ENCODE measurements at places on chromosomes 6 and 20.

DNA sequence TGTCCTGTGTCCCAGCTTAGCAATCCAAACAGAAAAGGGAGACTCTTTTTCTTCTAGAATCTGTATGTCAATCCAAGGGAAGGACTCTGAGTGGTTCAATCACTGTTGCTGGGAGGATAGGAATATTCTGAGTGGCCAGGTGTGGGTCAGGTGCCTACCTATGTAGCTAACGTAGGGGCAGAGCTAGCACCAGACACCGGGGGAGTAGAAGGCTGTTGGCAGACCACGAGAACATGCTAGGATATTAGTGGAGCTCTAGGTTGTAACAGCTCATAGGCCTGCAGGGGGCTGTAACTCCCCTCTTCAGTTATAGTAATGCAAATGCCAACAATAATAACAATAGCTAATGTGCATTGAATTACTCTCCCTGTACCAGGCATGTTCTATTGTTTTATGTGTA lies 39.8 kb upstream of the EPB41L1 start:
- no peak for DNase-seq

DNA sequence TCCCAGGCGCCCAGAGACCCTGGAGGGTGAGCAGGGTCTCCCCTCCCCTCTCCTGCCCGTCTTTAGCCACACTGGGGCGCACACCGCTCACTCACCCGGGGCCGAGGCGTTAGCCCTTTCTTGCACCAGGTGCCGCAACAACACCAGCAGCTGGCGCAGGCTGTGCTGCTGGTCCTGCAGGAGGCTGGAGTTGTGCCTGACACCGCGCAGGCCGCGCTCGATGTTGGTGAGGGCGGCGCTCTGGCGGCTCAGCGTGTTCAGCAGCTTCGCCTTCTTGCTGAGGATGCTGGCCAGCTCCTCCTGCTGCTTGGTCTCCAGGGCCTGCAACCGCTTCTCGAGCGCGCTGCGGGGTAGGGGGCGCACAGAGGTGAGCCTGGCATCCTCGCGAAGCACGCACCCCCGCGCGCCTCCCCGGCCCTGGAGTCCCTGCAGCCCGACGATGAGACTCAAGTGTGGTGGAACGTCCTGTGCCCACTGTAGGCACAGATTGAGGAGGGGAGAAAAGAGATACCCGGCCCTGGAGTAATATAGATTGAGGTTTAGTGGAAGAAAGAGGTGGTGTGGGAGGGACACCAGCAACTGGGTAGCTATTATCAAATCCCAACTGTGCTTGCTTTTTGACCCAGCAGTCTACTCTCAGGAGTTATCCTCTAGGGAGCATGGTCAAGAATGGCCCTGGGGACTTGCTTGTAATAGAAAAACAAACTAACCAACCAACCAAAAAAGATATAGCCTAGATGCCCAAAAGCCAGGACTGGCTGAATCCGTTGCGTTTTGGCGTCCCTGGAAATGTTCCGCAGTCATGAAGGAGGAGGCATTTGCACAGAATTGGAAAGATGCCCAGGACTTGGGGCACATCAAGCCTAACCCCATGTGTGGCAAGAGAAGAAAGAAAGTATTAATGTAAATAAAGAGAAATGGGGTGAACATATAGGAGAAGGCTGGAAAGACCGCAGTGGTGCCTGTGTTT lies 30.9 kb downstream of the ANGPT4 start:
- peak; percentile 12 for DNase-seq

- no peak for DNase-seq
Observed at GRCh38 chr20:15756002-15756753, 817.1 kb downstream of the KIF16B start.

- no peak for DNase-seq
Observed at GRCh38 chr20:60095456-60095855, 137.2 kb downstream of the CDH26 start.

GRCh38 chr20:45293041-45294002 lies 13.3 kb upstream of the RBPJL start:
- peak; percentile 68 for DNase-seq

GRCh38 chr6:3383525-3383924 lies 73.3 kb downstream of the SLC22A23 start:
- peak; percentile 54 for DNase-seq

DNA sequence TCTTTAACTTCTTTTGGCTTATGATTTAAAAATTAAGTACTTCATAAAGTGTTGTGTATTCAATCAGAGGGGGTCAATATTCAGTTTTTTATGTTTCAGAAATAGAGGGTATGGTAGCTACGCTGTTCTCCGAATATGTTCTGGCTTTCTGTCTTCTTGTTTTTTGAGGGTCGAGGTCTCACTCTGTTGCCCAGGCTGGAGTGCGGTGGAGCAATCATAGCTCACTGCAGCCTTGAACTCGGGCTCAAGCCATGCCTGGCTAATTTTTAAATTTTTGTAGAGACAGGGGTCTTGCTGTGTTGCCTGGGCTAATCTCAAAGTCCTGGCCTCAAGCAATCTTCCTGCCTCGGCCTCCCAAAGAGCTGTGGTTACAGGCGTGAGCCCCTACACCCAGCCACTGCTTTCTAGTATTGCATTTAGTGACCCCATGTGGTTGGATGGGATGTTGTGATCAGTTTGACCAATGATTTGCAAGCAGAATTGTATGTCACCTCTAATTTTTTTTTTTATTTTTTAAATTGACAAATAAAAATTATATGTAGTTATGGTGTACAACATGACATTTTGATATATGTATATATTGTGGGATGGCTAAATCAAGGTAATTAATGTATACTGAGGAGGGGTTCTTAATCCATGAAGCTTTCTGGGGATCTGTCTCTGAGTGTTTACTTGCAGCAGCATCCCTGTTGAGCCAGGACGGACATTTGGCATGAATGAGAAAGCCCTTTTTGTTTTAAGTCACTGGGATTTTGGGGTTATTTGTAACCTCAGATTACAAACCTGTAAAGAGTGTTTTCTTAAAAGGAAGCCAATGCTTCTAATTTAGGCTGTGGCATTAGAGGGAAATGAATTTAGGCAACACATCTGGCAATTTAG lies 38.5 kb upstream of the DEK start:
- peak; percentile 29 for DNase-seq

- peak; percentile 23 for DNase-seq
Observed at GRCh38 chr6:116060572-116061283, at the start of gene FRK. Gene FRK (minus strand): TSS chr6:116060891. CDS start chr6:116060311, 580 bp downstream.

GRCh38 chr20:57536771-57537724 lies 12.1 kb upstream of the CTCFL start:
- no peak for DNase-seq

GRCh38 chr6:166436195-166437139 lies 53.7 kb upstream of the MPC1 start:
- DNase-seq = no peak

- no peak for DNase-seq
Observed at GRCh38 chr6:4531406-4531805, 244.8 kb upstream of the CDYL start.

DNA sequence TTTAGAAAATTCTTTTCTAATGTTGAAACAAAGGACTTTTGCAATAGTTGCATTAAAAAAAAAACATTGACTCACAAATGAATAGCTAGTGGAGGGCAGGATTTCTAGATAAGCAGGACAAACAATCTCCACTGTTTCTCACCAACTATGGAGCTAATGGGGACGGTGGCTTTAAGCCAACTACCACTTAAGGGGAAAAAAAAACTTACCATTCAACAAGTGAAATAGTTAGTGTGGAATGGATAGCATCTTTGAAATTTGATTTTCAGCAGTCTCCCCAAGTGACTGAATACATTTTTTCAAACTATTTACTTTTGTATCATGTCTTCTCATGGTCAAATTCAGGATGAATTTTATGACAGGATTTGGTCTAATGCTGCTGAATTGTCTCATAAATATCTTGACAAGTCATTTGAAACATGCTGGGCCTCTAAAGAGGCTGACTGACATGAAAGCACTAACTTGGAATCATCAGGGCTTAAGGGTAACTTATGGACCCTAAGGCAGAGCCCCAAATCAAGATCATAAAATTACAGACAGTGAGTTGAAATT lies 100.5 kb downstream of the EYA4 start:
- DNase-seq = peak; percentile 63

DNA sequence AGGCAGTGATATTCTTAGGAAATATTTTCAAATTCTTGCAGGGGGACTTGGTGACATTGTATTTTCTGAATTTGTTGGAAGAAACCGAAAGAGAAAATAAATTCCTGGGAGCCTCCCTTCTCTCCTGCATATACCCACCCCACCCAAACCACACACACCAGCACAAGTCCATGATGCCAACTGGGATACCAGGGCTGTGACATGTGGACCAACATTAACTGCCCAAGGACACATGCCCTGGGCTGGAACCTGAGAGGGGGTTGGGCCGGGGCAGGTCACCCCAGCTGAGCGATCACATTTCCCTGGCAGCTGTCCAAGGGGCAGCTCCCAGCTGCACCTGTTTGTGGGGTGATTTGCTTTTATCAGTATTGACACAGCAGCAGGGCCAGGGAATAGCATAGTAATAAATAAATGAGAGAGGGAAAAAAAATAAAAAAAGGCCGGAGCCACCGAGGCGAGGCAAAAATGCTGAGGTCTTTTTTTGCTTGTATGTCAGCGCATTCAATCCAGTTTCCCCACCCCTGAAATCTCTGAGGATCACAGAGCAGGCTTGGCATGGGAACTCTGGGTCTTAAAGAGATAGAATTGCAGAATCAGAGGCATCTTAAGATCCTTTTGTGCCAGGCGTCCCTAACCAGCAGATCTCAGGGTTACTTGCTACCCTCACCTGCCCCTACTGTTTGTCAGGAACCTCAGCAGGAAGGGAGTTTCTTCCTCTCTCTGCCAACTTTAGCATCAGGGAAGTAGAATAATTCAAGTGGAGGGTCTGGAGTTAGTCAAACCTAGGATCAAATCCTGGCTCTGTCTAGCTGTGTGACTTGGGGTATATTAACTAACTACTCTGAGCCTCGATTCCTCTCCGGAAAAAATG lies 66.5 kb upstream of the PIM1 start:
- DNase-seq = no peak

DNA sequence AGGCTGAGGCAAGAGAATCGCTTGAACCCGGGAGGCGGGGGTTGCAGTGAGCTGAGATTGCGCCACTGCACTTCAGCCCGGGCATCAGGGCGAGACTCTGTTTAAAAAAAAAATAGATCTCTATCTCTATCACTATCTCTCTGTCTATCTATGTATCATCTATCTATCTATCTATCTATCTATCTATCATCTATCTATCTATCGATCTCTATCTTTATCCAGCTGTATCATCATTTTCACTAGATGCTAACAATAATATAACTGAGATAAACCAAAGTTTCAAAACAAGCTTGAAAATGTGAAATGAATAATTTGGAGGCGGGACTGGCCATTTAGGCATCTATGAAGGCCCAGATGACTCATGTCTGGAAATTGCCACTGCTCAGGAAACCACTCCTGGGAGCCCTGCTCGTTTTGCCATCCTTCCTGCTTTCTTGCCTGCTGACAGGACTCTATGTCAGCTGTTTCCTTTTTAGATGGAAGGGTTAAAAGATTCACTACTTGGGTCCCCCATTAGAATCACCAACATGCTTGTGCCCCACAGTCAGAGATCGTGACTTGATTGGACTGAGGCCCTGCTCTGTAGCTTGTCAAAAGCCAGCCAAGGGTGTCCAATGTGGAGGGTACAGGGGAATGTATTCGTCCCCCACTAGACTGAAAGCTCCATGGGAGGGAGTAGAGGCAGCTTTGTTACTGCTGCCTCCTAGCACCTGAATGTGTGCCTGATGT lies 61.7 kb downstream of the UTRN start:
- DNase-seq = peak; percentile 72

DNA sequence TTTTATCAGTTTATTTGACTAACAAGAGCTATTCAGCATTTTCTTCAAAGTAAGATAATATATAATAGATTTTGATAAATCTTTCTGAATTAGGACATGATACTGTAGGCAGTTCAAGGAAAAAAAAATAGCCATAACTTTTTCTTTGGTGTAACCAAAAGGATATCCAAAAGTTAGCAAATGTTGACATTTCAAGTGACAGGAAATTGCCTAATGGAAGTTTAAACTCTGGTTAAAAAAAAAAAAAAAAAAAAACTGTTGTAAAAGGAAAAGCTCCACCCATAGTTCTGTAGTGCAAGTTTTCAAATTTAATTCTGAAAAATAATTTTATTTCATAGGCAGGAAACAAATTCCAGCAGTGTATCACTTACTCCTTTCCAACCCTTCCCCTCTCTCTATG lies 18.8 kb downstream of the HEBP2 start:
- DNase-seq = no peak

- DNase-seq = no peak
Observed at GRCh38 chr6:157891544-157892362, 68.7 kb downstream of the SNX9 start.

DNA sequence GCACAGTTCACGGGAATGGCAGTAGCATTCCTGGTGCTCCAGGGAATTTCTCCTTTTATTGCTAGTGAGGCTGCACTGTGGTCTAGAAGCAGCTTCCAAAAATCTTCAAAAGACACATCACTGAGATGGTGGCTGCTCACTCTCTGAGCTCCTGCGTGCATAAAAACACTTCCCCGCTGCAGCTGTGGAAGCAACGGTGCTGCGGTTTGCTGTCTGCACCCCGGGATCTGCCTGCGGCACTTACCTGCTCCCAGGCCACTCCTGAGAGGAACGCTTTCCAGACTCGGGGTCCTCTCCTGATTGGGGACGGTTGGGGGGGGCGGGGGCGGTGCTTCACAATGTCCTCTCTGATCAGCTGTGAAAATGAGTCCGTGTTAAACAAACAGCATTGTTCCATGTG lies 77.9 kb downstream of the TMEM242 start:
- DNase-seq = no peak

GRCh38 chr20:62315773-62316172 lies 13.0 kb downstream of the ADRM1 start:
- DNase-seq = no peak

All from astrocyte of the spinal cord (primary cell).